ENCODE measurements at places on chromosomes 1 and 21.
A peak's percentile ranks its signal among the peaks of the same experiment; 100 is the strongest.

DNA sequence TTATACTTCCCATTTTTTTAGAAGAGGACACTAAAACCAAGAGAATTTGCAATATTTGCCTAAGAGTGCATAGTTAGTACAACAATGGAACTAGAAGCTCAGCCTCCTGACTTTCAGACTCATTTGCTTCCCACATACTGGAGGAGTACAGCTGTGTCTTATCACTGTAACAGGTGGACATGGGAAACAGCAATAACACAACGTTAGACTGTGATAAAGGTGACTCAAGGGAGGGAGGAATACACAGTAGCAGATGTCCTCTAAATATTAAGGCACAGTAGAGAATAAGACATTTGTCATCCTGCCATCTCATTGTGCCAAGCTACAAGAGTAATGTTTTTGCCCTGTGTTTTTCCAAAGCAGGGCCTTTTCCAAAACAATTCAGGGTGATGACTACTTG, 55.4 kb upstream of the JAK1 start:
- DNase-seq = no peak

- no peak for DNase-seq
These were observed 47.6 kb downstream of the PLPP3 start for GRCh38 chr1:56531624-56532349.

DNA sequence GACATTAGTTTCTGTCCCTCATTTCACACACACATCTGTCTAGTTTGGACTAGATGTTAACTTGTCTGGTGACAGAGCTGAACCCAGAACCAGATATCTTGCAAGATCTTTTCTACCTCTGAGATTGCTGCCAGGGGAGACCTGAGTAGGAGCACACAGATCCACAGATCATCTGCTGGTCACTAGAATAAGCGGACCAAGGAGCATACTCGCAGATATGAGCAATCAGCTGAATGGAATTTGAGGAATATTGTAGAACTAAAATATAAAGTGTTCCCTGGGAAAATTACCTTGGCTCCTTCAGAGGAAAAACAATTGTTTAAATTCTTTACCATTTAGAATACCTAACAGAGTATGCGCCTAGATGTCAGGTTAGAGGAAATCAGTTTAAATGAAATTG, 90.7 kb downstream of the TNFSF18 start:
- DNase-seq = no peak

- no peak for DNase-seq
These were observed 19.7 kb downstream of the EPHA8 start for GRCh38 chr1:22582661-22583635.

GRCh38 chr21:46486481-46487126, 27.9 kb downstream of the DIP2A start:
- DNase-seq = no peak

DNA sequence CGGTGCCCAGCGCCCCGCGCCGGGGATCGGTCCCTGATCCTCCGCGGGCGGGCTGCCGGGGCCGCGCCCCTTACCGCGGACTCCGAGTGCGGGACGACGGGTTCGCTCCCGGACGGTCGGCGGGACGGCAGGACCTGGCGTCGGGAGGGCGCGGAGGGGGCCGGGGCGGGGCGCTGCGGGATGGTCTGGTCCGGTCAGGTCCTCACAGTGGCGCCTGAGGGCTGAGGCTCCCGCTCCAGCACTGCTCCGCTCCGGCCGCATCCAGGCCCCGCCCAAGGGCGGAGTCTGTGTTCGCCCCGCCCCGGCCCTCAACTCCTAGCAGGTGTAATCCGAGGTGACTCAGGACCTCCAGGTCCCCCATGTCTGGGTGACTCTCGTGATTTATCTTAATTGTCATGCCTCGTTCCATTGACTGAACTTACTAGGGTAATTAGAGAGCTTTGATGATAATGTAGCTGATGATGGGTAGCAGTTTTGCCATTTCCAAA, at the start of gene RAB3B:
Gene RAB3B (minus strand): TSS at position 223 of the 488 bp plus-strand sequence. CDS start 13,583 bp downstream, outside the sequence.
- peak; percentile 73 for DNase-seq

DNA sequence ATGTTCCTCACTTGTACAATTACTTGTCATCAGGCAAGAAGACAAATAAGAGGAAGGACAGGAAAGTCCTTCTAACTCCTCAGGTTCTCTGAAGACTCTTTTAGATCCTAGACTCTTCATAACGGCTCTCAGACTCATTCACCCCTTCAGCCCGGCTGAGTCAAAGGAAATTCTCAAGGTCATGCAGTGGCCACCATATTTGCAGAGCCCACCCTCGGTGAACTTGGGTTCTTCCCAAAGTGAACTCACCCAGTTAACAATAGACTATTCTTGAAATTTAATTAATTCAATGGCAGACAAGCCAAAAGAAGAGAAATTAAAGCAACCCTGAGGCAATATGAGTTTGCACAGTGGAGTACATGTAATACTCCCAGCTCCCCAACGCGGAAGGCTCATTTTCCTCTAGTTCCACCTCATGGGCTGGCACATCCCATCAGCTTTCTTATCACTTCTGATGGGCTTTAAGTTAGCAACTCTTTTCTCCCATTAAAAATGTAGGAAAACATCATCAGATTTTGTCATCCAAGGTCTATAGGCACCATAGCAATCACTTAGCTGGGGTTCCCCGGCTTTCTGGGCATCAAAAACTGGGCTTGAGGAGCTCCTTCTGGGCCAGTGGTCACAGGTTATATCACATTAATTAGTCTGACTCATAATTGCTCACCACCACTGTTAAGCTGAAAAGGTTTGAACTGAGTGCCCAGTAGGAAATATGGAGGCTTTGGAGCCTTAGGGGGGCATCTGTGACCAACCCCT, 27.8 kb upstream of the TIAM1 start:
- no peak for DNase-seq

- no peak for DNase-seq
These were observed 137.1 kb upstream of the USP24 start for GRCh38 chr1:55352080-55352810.

DNA sequence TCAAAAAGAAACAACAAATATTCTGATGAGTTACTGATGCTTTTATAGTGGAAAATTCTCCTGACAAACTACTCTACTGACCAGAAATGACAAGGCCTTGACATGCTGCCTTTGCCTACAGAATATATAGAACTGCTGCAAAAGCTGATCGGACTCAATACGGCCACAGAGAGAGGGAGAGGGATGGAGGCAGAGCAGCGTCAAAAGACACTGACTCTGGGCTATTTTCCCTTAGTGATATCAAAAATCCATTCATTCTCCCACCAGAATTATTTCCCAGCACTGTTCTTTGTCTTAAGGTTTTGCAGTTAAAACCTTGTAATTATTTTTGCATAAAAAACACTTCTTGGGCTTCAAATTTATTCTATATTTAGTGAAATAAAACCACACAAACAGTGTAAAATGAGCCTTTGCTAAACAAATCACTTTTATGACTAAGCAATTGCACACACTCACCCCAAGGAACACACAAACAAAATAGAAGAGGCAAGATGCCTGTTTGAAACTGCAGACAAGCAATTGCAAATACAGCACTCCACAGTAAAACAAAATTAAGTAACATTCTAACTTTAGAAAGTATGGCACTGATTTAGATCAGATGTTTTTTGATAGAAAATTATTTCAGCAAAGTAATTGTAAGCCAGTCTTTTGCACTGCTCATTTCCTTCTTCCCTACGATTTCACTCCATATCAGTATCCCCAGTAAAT, 1036.4 kb downstream of the ADGRL2 start:
- DNase-seq = no peak

- DNase-seq = no peak
These were observed 537 bp downstream of the RHBDL2 start for GRCh38 chr1:38941093-38941492.

DNA sequence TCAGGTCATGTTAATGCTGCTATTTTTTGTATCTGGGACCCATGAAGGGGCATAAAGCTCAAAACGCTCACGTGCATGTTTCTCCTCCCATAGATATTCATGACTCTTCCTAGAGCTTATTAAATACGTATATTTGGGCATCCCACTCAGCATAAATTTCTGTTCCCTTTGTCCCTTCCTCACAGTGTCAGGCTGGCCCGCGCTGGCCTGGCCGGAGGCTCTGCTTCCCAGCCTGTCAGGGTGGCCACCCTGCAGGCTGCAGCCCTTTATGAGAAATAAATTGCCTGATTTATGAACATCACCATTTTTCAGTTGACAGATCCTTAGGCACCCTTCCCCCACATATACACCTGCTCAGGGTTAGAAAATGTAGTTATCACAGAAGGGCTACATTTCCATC, 44.0 kb upstream of the NTPCR start:
- no peak for DNase-seq

GRCh38 chr1:113123737-113124136, 50.7 kb downstream of the LRIG2 start:
- DNase-seq = no peak

DNA sequence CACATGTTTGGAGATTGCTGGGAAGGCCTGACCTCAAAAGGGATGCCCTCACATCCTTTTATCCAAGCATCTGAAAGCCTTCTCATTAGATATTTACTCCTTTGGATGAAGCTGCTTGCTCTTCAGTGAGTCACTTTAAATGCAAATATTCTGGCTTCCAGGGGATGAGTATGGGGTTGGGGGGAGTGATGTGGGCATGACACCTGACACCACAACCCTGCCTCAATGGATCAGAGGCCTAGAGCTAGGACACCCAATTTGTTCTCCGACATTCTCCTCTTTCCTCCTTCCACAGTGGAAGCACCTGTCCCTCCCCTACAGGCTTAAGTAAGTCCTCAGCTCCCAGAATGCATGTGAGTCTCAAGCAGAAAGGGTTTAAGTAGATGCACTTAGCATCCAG, 238.3 kb downstream of the OMA1 start:
- DNase-seq = no peak
